Stimulated activated CD4-positive, alpha-beta T cell treated with anti-CD3 and anti-CD28 coated beads, TNF-alpha, amount 100 ng/mL, for 1 hour (primary cell): ENCODE measurements at places on chromosomes 7 and 10.

GRCh38 chr7:130982160-130982638 lies 248.2 kb upstream of the KLF14 start:
- no peak for DNase-seq

DNA sequence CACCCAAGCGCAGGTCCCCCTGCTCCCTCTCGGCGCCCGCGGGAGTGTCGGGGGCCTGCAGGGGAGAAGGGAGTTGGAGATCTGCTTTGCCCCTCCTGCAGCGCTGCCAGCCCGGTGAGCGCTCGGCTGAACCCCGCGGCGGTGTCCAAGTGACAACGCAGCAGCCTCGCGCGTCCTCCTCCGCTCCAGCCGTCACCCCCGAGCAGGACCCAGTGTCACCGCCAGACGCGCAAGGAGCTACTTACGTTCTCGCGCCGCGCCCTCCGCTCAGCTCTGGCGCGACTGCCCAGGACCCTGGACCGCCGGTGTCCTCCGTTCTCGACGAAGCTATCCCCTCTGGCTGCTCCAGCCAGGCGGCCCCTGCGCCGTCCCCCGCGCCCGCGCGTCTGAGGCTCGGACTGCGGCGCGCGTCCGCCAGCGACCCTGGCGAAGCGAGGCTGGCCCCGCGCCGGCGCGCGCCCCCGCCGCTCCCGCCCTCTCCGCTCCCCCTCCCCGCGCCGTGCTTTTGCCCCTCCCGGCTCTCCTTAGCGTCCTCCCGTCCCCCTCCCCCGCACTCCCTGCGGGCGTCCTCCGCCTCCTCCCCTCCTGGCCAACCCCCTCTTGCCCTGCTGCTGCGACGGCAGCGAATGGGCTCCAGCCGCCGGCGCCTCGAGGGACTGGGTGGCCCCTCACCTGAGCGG lies at the start of gene NRCAM:
Gene NRCAM, minus strand, starts transcription at position 439 of the 680 bp plus-strand sequence. CDS start 216,372 bp downstream, outside the sequence.
- DNase-seq, result no peak

- DNase-seq, result no peak
Measured at GRCh38 chr7:134945691-134946090, 40.6 kb upstream of the AGBL3 start.

- DNase-seq, result no peak
Measured at GRCh38 chr10:35614312-35614711, 9.2 kb downstream of the GJD4 start.

GRCh38 chr10:98030093-98030821 lies at the start of gene CRTAC1:
CRTAC1 (minus strand) TSS chr10:98030621; CDS start chr10:98030472, 149 bp downstream.
- no peak for DNase-seq

DNA sequence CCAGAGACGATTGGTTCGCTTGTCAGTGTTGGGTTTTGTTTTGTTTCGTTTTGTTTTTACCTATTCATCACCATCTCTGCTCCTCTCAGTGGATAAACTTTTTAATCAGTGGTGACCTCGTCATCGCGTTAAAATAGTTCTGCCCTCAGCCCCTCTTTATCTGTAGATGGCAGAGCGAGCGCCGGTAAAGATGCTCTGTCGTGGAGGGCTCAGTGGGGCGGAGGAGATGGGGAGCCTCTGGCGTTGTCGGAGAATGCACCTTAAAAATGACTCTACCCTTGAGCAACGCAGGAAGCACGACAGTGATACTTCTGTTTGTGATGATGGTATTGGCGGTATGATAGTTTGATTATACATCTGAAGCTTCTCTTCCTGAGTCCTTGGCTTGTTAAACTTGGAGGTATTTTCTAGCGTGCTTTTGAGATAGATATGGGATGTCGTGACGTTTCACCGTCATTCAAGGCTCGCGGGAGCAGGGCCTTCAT lies 554 bp downstream of the CSGALNACT2 start:
- peak; percentile 29 for DNase-seq

DNA sequence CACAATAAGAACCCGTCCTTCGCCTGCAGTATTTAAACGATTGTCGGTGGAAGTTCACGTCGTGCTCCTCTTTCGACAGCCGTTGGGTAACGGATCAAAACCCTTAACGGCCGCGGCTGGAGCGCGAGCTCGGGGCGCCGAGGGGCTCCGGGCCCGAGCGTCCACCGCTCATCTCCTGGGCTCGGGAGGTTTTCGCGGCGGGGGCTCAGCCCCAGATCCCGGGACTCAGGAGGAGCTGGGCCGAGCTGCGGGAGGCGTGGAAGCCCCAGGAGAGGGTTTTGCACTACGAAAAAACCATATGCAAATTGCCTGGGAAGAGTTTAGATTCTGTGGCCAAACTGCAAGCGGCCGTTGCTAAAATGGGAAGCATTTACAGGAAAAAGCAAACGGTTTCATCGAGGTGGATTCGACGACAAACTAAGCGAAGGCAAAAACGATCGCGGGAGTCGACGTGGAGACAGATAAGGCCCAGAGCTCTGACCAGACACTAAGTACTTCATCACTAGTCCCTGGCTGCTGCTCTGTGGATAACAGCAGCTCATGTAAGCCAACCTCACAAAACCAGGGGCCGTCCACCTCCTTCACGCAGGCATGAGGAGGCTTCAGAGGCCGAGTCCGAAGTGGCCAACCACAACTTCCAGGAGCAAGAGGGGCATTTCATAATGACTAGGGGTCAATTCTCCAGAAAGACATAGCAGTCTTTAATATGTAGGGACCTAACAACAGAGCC lies 129.7 kb downstream of the MARCHF5 start:
- no peak for DNase-seq

GRCh38 chr10:16777473-16778370 lies 39.5 kb downstream of the RSU1 start:
- DNase-seq, result no peak

DNA sequence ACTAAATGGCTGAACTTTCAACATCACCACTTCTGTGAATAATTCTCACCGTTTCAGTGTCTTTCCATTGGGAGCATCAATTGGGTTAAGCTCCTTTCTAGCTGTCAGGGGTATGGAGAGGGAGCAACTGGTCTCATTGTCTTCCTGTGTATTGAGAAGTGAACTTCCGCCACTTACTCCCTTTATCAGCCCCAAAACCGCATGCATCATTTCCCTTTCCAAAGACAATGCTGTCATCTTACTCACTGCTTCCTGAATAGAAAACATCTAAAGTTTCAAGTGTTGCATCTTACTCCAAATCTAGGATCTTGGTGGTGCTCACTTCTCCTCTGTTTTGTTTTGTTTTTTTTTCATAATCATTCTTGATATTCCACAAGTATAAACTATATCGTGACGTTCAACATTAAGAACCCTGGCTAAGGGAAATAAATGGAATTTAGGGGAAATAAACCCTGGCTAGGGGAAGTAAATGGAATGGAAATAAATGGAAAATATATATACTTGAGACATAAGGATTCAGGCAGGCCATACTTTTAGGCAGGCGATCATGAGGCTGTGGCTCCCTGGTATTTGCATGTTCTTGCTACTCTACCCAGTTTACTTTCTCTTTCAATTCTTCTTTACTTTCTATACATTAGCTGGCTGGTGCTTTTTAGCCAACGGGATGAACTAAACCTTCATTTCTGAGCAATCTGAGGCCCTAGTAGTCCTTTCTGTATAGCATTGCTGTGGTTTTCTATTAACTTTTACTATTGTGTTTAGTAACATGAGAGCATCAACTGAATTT lies 371.9 kb downstream of the BMPER start:
- no peak for DNase-seq

- no peak for DNase-seq
Measured at GRCh38 chr7:82675396-82675795, 231.8 kb upstream of the CACNA2D1 start.

DNA sequence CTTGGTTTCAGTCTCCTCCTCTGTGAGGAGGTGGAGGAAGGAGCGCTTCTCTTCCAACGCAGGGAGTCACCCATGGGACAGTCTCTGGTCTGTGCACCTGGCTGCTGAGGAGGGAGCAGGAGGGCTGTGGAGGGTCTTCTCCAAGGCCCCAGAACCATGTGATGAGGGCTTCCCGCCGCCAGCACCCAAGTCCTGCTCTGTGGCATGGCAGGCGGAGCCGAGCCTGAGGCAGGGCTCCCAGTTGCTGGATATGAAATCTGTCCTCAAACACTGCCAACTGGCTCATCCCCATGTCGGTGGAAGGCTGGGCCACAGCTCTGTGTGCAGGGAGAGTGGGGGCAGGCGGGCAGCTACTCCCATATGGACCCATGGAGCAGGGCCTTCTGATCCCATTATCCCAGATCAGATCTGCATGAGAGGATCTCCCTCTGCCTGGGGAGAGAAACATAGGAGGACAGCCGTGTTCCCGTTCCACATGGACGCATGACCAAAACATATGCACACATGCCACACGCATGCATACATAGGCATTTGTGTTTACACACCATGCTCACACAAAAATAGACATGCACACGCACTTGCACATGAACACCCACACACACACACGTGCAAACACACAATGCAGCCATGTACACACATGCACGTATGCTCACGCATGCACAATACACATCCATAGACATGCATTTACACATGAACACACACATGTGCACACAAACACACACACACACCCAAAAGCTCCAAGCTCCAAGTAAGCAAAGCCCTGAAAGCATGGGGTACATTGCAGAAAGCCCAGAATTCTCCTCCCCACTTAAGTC lies 38.8 kb upstream of the EN2 start:
- no peak for DNase-seq

DNA sequence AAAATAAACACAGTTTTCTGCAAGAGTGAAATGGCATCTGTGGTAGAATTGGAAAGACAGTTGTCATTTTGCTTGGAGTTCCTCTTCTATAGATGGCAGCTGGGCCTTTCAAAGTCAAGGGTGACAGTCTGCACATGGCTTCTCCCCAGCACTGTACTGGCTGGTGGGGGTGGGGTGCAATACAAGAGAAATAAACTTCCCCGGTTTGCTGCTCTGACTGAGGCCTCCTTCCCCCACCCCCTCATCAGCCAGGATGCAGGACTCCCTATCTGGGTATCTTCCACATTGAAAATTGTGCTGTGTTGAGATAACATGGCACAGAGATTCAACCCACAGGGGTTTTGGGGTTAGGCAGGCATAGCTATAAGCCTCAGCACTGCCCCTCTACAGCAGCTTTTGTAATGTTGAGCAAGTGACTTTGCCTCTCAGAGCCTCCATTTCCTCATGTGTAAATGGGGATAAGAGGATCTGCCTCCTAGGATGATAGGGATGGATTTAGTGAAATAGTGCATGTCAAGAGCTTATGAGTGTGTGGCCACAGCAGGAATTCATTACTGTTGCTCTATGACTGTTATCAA lies 85.8 kb upstream of the WDR11 start:
- DNase-seq, result no peak

DNA sequence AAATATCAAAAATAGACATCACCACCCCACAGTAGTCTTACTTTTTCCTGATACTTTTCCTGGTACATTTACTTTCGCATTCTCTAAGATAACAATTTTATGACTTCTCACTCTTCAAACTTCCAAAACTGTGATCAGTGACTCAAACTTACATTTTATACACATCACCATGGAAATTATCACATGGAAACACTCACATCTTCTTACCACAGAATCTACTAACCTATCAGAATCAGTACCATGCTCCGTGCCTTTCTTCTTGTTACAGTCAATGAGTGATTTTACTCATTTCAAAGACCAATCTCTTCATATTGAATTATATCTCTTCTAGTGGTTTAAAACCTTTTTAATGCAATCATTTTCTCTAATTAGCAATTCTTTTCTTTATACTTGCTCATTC lies 120.3 kb downstream of the PTEN start:
- no peak for DNase-seq

DNA sequence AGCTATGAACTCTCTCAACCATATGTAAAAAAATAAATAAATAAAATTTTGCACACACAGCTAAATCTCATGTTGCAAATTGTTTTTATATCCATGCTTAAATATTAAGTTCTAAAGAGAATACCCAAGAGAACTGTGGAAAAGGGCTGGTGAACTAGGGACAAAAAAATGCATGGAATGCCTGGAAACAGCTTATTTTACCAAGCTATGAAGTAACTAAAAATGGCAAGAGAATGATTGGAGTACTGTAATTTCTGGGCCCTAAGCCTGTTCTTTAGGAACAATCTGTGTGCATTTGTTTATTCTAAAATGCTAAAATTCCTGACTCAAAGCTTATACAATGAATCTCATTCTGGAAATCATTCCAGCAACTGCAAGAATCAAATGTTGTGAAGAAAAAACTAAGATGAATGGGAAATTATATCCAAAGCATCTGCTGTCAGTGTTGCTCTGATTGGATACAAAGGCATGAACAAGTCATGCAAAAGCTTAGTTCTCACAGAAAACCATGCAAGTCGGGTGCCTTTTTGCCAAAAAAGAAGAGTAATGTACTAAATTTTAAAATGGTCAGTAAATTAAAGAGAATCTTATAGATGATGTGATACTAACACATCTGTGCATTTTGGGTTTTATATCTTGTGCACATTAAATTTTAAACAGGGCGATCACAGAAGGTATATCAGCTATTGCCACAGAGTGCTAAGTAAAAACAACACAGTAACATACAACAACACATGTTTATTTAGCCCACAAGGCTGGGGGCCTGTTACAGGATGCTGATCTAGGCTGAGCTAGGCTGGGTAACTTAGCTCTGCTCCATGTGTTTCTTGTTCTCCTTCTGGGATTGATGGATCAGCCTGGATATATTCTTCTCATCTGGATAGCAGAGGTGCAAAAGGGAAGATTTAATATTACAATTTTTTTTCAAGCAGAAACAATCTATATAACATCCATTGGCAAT lies 453.5 kb upstream of the SEMA3A start:
- no peak for DNase-seq

- DNase-seq, result no peak
Measured at GRCh38 chr7:126937171-126937570, 315.6 kb downstream of the GRM8 start.

GRCh38 chr10:60905580-60905979 lies 38.4 kb downstream of the RHOBTB1 start:
- DNase-seq, result no peak

DNA sequence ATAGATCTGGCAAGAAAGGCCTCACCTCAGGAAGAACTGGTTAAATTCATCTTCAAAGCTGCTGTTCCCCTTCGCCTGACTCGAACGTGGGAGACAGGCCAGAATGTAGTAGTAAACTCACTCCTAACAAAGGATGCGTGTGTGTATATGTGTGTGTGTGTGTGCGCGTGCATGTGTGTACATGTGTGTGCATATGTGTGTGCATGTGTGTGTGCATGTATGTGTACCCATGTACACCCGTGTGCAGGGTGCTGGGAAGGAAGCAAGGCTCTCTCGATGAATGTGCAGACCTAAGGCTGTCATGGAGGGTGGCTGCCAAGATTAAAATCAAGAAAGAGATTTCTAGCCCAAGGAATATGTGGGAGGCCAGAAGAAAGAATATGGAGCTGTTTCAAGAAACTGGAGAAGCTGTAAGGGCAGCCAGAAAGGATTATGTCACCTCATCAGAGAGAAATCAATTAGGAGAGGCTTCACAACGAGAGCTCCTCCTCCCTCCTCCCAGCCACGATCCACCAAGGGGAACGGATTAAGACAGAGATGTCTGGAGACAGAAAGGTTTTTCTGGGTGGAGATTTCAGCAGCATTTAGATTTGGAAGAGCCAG lies 34.0 kb upstream of the LBX1 start:
- DNase-seq, result no peak

- no peak for DNase-seq
Measured at GRCh38 chr10:110455446-110455845, 42.3 kb upstream of the DUSP5 start.

- no peak for DNase-seq
Measured at GRCh38 chr7:101166648-101166908, 1.2 kb upstream of the VGF start.
